ENCODE measurements at places on chromosomes 12 and 14.

DNA sequence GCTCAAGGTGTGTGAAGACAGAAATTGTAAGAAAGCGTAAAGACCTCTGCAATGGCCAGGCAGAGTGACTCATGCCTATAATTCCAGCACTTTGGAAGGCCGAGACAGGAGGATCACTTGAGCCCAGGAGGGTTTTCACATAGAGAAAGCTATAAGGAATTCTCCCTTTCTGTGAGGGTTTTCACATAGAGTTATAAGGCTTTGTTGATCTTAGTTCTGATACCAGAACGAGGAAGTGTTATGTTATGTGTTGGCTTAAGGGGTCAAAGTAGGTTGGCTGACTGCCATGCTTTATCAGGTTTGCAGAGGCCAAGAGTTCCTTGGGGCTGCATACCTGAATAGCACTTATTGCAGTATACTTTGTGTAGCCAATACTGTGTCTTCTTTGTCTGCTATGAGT lies 139.1 kb downstream of the ERC1 start:
- no peak overlapping the region for H3K4me3 ChIP-seq
- no peaks in the 10 kb centered on the region for H3K36me3 ChIP-seq
- H3K27me3 ChIP-seq: no peaks in the 10 kb centered on the region
- H3K27ac ChIP-seq: no peak overlapping the region
- no peak for DNase-seq

DNA sequence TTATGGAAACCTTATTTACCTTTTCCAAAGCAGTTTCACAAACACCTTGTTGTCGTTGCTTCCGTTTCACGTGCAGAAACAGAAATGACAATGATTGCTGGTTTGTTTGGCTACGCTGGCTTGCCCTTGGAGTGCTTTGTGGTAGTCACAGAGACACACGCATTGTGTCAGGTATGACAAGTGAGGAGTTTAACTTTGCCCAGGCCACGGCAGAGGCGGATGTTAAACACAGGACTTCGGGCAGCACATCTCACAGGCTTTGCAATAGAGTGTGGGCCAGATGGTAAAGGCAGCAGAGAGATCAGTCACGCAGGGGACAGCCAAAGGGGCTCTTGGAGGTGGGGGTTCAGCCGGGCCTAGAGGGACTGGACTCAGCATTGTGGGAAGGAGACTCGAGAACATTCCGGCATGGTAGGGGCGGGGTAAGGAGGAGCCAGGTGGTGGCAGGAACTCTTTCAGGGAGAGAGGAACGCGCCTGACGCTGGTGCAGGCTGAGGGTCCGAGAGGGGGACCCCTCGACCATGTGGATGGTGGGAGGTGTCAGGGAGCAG lies 59.8 kb upstream of the KCNA1 start:
- H3K36me3 ChIP-seq: no peaks in the 10 kb centered on the region
- H3K27ac ChIP-seq: no peak overlapping the region
- H3K4me1 ChIP-seq: no peaks in the 10 kb centered on the region
- DNase-seq: no peak
- 0 out of 2 replicates have a peak, but pooled peaks cover 3% of the 10 kb centered on the region for H3K27me3 ChIP-seq

DNA sequence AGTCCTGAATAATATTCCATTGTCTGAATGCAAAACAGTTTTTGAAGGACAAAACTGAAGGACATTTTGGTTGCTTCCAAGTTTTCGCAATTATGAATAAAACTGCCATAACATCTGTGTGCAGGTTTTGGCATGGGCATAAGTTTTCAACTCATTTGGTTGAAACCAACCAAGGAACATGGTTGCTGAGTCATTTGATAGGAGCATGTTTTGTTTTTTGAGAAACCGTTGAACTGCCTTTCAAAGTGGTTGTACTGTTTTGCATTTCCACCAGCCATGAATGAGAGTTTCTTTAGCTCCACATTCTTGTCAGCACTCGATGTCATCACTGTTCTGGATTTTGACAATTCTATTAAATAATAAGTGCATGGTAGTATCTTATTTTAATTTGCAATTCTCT lies 23.0 kb upstream of the GSG1 start:
- no peak overlapping the region for H3K27ac ChIP-seq
- no peaks in the 10 kb centered on the region for H3K36me3 ChIP-seq
- H3K4me1 ChIP-seq: peaks cover 19% of the 10 kb centered on the region
- no peaks in the 10 kb centered on the region for H3K27me3 ChIP-seq
- DNase-seq: no peak

GRCh38 chr12:52980096-52980649 lies 26.1 kb upstream of the EIF4B start:
- no peak for DNase-seq
- peaks cover 11% of the 10 kb centered on the region for H3K4me1 ChIP-seq
- no peak overlapping the region for H3K27ac ChIP-seq
- H3K27me3 ChIP-seq: no peaks in the 10 kb centered on the region
- H3K36me3 ChIP-seq: no peaks in the 10 kb centered on the region

GRCh38 chr12:94930216-94930654 lies 73.3 kb downstream of the NDUFA12 start:
- H3K36me3 ChIP-seq: no peaks in the 10 kb centered on the region
- no peak for DNase-seq
- H3K27me3 ChIP-seq: no peaks in the 10 kb centered on the region

DNA sequence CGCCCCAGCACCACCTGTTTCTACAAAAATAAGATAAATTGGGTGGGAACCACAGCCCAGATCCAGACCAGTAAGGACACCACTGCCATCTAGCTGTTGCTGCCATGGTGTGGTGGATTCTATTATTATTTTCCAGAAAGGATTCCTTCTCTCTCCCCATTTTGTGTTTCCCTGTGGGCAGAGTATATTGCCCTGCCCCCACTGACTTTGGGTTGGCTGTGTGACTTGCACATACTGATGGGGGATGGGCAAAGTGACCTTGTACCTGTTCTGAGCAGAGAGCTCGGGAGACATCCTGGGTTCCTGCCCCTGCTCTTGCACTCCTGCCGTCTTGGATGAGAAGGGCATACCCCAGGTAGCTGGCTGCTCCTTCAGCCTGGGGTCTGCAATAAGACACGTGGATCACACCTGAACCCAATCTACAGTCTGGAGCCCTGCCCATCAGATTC lies 24.3 kb downstream of the MOAP1 start:
- peak; percentile 38 for DNase-seq
- H3K27ac ChIP-seq: no peak overlapping the region
